ENCODE measurements at places on chromosomes 12 and 14.
A peak's percentile ranks its signal among the peaks of the same experiment; 100 is the strongest.

DNA sequence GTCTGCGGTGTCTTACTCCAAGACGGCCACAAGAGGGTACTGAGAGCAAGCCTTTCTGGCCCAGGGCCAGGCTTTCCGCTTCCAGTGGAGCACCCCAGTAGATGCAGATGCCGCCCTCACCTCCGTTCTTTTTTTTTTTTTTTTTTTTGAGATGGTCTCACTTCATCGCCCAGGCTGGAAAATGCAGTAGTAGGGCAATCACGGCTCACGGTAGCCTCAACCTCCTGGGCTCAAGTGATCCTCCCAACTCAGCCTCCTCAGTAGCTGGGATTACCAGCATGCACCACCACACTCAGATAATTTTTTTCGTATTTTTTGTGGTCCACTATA, 5.6 kb upstream of the LBHD2 start:
- DNase-seq, result peak; percentile 43

- DNase-seq, result no peak
Observed at GRCh38 chr14:37091651-37092050, 80.8 kb downstream of the SLC25A21 start.

DNA sequence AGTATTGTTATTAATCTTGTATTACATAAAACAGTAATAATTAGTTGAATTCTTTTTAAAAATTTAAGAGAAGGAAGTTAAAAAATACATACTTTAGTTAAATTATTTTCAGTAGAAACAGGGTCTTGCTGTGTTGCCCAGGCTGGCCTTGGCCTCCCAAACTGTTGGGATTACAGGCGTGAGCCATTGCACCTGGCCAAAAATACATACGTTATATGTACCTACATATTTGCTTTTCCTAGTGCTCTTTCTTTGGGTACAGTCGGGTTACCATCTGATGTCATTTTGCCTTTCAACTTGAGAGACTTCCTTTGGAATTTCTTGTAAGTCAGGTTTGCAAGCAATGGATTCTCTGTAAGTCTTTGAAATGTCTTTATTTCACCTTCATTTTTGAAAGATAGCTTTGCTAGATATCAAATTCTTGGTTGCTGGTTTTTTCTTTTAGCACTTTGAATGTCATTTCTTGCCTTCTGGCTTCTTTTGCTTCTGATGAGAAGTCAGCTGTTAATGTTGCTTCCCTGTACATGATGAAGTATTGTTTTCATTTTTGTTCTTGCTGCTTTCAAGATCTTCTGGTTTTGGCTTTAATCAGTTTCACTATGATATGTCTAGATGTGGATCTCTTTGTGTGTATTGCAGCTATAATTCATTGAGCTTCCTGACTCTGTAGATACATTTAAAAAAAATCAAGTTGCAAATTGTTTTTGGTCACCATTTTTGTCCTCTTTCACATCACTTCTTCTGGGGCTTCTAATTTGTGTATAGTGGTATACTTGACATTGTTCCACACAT, 84.4 kb downstream of the SPATS2 start:
- DNase-seq, result no peak

GRCh38 chr12:108232565-108232964, 103.5 kb downstream of the WSCD2 start:
- DNase-seq, result no peak

DNA sequence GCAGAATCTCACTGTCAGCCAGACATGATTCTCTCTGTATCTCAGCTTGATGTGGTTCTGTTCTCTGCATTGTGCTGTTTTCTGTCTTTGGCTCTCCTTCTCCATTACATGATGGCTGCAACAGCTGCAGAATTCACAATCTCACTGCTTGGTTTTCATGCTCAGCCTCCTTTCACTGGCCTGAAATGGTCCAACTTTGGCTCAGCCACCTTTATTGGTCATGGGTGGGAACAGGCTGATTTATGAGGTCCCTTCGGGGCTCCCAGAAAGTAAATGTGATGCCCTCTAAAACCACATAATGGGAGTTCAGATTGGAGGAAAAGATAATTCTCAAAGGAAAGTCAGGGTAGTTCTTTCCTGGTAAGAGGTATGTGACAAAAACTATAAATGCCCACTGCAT, 597.0 kb downstream of the ETNK1 start:
- no peak for DNase-seq

GRCh38 chr12:107921062-107921461, 146.6 kb downstream of the ASCL4 start:
- no peak for DNase-seq

DNA sequence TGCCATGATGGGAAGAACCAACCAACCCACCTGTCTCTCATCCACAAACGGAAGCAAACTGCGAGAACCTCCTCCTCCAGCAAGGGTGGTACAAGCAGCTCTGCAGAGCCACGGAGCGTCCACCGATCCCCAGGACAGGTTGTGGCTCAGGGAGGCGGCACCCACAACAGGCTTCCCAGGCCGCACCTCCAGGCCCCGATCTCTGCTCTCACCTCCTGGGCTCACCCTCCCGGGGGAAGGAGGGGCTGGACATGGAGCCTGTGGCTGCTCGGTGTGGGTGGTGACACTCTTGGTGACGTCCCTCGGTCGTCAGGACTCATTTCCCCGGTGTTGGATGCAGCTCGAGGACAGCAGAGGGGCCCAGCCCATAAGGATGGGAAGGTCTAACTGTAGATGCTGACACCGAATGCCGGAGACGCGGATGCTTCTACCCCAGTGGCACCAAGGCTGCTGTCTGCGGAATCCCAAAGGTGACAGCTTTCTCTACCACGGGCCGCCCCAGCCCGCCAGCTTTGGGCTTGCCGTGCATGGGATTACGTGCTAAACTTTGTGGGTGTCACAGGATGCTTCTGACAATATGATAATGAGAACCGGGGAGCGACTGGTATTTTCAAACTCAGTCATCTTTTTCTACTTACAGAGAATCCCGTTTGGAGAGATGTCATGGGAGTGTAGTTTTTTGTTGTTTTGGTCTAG, 58.0 kb downstream of the STX2 start:
- no peak for DNase-seq

GRCh38 chr14:52356025-52356424, 41.9 kb downstream of the PTGER2 start:
- no peak for DNase-seq

Measured in AG09319 (cell line).